Naive B cell (primary cell): ENCODE measurements at places on chromosomes 11 and 22.

GRCh38 chr11:34242037-34242625 lies 115.7 kb downstream of the ABTB2 start:
- DNase-seq = no peak

GRCh38 chr11:15507592-15507991 lies 392.9 kb downstream of the INSC start:
- DNase-seq = no peak

DNA sequence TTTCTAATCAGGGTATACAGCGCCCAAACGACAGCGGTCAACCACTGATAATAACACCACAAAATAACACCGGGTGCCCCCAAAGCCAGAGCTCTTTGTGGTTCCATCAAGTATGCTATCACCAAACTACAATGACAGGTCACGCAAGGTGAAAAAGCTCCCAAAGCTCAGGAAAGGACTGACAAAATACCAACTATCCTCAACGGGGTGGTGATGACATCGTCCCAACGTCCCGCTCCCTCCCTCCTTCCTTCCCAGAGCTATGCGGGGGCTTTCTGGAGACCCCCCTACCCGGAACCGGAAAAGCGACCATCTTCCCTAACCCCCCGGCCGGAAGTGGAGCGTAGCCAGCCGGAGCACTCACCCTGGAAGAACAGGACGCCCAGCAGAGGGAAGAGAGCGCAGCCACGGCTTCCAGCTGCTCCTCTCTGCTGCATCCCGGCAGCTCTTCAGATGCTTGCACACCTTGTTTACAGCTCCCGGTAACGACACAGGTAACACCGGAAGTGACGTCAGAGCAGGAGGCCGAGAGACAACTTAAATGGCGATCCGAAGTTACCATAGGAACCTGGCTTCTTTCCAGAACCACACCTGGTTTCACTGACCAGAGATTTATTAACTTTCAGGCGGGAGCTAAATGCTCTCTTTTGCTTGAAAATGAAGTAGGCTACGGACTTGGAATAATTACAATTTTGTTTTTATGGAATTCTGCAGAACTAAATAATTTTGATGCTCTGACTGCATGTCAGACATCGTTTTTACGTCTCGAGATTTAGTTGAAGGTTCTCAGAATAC lies at the start of gene MPZL3:
MPZL3 (minus strand) TSS at position 508 of the 795 bp plus-strand sequence; CDS start at position 437, 71 bp downstream.
- DNase-seq = peak; percentile 83

DNA sequence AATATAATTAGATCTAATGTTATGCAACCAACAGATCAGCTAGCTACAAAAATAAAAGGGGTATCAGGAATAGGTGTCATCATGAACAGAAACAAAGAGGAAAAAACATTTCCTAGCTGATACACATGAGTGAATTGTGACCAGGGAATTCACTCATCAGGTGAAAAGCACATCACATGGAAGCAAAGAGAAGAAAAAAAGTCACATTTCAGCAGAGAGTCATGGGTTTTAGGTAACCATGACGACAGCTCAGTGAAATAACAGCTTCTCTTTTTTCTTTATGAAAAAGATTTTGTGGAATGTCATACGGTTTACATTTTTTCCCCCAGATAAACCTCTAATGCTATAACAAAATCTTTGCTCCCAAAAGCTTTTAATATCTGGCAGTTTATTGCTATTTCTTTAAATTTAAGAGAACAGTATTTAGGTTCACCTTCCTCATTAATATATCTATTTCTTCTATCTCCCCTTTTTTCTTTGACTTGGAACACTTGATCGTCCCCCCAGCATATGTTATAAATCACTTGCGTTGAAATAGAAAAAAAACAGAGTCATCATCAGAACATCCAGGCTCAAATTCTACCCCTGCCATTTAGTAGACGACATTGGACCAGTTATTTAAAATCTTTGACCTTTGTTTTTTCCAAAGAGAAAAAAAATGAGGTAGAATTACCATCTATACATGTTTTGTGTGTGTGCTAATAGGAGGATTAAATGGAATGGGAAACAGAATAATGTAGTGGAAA lies 5.3 kb downstream of the TYR start:
- no peak for DNase-seq

DNA sequence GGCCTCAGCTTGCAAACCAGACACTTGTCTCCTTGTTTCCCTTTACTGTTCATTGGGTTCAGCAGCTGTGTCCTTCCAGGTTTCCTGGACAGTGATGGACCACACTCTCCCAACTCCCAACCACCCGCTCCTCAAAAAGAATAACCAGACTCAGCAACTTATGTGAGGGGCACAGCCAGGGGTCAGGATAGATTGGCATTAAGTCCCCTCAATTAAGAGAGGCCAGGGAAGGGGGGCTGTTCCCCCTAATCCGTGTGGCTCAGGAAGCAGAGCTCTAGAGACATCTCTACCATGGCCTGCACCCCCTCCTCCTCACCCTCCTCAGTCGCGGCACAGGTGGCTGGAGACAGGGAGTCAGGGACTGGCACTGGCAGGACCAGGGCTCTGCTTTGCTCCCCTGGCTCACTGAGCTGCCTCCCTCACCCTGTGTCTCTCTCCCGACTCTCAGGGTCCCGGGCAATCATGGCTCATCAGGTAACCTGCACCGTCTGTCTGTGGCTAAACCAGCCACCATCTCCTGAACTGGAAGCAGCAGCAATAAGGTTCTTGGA lies 111.7 kb downstream of the ZNF280B start:
- DNase-seq = no peak

DNA sequence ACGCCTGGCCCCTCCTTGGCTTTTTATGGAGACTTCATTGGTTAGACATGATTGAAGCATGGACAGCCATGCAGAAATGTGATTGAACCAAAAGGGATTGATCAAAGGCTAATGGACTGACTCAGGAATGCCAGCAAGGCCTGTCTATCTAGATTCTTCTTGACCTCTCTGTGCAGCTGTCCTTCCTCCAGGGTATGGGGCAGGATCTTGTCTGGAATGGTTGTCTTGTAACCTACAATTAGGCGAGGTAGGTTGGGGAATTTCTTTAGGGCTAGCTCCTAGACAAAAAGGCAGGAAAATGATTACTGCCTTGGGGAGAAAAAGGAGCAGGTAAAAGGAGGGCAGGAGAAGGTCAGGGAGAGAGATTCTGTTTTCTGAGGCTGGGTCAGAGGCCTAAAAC lies 59.6 kb upstream of the INCENP start:
- no peak for DNase-seq

DNA sequence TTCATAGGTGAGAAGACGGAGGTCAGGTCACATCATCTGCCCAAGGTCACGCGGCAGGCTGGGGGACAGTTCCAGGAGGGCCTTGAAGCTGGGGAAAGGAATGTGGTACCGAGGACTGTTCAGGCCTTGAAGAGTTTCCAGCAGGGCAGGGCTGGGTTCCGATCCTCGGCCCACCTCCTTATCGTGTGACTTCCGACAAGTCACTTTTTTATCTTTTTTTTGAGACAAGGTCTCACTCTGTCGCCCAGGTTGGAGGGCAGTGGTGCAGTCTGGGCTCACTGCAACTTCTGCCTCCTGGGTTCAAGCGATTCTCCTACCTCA lies 623 bp downstream of the NDUFS8 start:
- DNase-seq = no peak
